D721Med (cell line): ENCODE measurements at places on chromosomes 6 and 20.

DNA sequence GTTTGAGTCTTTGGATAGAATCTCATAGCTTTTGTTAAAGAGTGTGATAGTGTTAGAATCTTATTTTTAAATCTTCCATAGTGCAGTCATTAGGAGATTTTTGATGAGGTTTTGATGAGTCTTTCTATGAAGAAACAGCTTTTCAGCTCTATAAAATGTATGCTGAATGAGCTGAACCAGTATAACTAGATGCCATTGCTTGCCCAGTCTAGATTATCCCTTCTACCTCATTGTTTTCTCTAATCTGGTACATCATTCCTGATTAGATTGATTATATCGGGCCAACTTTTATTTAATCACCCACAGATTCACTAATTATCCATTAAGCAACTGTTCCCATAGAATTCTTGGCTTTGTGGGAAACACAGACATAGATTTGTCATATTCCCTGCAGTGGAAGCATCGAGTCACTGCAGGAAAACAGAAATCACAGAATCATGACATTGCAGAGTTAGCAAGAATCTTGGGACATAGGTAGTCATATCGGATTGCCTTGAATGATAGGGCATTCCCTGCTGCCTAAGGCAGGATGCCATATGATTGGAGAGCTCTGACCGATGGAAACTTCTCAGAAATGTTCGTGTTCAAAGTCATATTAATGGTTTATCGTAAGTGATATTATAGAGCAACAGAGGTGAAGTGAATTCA lies 882.7 kb upstream of the FLRT3 start:
- no peak for DNase-seq

GRCh38 chr20:62301111-62301668 lies 1.6 kb upstream of the ADRM1 start:
- no peak for DNase-seq

- no peak for DNase-seq
Observed at GRCh38 chr6:141123049-141123448, 1009.7 kb upstream of the GJE1 start.

GRCh38 chr6:16427124-16427523 lies 188.7 kb downstream of the GMPR start:
- no peak for DNase-seq

DNA sequence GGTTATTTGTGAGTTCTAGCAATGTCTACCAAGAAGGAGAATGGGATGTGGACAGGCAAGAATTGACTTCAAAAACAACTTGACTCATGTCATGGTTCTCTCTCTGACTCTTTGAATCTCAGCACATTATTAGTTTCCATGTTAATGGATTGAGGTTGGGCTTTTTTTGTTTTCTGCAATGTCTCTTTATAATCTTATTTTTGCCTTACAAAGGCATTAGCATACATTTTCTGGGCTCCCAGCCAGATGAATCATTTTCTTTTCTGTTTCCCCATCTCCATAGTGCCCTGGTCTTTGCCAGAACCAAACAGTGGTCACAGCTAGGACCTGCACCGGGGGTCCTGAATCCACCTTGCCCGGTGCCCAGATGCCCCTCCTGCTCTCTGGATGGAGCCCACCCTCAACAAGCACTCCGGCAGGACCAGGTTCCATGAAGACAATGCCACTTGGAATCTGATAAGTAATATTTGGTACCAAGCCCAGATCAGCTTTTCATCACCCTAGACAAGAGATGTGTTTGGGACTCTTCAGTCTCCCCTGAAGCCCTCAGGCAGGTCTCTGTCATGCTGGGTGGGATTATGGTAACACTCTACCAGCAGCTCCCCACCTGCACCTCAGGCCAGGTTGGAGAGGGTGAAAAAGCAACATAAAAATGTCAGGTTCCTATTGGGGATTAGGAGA lies 266.7 kb upstream of the SULF2 start:
- DNase-seq: no peak

DNA sequence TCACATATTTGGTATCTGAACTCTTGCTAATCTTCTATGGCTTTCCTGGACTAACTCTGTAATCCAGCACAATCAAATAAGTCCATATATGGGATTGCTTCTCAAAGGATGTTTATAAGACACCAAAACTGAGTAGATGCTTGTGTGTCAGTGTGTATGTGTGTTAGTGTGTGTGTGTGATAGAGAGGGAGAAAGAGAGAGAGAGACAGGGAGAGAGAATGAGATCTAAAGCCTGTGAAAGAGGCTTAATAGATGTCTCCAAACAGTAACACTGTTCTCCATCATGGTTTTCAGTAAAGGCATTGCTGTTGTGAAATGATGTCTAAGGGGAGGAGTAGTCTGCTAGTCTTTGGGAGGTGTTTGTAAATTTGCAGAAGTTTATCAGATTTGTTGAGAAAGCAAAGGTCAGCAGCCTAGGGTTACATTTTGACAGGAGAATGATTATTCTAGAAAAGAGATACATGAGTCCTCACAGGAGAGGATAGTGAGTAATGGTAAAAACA lies 73.9 kb upstream of the MLIP start:
- DNase-seq: no peak

- no peak for DNase-seq
Observed at GRCh38 chr6:11563793-11564192, 26.2 kb downstream of the TMEM170B start.

- no peak for DNase-seq
Observed at GRCh38 chr6:13615792-13616120, 621 bp downstream of the NOL7 start.

DNA sequence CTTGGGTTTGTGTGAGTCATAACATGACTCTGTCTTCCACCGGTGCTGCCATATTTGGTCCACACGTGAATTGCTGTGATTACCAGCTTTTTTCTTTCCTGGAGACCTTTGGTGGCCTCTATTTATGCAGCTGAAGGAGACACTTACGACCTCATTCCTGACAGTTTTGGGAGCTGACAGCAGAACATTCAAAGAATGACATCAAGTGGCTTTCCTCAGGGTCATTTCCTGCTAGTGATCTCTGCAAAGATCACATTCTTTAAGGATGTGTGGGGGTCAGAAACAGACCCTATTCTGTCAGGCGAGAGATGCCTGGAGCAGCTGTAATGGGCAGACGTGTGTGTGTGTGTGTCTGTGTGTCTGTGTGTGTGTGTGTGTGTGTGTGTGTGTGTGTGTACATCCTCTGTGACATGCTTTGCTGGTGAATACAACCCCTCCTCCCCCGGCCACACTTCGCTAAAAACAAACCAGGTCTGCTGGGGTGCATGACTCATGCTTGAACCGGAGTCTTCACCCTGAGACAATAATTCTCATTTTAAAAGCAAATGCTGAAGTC lies 115.6 kb downstream of the TMEM170B start:
- no peak for DNase-seq

DNA sequence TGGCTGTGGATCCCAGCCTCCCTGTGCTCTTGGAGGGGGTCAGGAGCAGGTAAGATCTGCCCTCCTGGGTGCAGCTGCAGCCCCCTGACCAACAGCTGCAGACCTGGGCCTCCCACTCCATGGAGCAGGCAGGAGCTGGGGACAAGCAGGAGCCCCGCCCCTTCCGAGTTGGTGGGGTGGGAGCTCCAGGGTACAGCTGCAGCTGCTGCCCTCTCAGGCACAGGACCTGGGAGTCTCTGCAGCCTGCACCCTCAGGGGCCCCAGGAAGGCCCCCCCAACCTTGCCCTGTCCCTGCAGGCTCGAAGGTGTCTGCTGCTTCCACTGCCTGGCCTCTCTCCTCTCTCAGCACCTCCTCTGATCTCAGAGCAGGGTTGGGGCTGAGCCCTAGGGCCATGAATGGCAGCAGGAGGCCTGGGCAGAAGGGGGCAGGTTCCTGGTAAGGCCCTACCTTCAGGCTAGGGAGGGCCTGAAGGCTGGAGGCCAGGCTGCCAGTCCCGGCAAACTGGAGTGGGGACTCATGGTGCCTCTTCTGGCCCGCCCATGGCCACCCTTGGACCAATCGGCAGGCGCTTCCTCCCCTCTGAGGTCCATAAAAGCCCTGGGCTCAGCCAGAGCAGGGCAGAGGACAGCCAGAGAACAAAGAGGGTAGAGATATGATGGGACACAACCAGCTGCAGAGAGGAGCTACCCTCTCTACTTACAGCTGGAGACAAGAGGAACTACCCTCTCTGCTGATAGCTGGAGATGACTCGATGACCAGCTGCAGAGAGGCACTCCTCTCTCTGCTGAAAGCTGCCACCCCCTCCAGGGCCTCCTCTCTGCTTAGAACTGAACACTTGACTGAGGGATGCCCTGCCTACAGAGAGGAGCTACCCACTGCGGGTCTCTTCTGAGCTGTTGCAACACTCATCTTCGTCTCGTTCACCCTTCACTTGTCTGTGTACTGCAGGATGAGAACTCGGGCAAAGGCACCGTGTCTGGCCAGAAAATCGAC lies 7.8 kb upstream of the PACSIN1 start:
- no peak for DNase-seq

GRCh38 chr6:132961610-132962009 lies 147.2 kb downstream of the RPS12 start:
- DNase-seq: no peak

DNA sequence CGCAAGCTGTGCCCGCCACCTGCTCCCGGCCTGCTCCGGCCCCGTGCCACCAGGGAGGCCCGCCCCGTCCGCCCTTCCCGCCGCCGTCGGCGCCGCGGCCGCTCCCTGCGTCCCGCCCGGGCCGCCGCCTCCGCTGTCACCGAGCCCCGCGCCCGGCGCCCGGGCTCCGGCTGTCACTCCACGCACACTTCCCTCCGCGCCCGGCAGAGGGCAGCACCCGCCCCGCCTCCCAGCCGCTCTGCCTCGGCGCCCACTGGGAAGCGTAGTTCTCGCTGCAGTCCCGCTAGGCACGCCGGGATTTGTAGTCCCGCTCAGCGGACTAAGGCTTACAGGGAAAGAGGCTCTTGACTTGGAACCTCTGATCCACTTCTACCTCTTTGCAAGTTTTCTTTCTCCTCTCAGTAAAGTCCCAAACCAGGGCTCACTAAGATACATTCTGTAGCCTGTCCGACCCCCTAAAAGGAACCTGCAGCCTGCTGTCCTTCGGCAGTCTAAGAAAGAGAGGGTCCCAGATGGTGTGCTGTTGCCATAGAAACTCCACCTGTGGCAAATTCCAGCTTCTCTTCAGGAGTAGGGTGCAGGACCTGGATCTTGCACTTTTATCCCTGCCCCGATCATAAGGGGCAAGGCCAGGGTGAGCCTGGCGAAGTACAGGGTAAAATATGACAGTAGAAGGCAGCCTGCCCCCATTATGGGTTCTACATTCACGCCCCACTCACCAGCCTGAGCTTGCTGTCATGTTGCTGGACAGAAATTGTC lies at the start of gene TFEB:
Gene TFEB (minus strand): TSS at position 182 of the 759 bp plus-strand sequence. CDS start 44,395 bp downstream, outside the sequence.
- peak; percentile 85 for DNase-seq

DNA sequence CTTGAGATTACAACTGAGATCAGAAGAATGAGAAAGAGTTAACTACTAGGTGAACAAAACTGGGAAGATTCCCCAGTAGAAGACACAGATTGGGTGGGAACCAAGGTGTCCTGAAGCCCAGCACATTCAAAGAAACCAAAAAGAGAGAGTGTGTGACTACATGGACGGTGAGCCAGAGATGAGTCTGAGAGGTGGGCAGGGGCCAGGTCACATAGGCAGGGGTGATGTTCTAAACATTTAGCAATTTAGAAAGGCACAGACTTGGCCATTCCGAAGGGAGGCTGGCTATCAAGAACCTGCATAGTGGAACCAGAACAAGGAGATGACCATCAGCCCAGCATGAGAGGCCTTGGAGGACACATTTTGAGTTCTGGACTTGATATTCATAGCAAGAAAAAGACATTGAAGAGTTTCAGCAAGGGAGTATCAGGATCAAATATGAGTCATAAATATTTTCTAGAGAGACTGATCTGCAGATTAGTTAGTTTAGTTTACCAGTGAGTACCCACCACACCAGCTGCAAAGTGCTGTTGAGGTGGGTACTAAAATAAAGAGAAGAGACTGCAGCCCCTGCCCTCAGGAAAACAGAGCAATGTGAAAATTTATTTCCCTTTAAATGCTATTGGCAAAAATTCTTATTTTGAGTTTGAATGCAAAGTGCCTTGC lies 340.5 kb upstream of the PRDM1 start:
- no peak for DNase-seq

DNA sequence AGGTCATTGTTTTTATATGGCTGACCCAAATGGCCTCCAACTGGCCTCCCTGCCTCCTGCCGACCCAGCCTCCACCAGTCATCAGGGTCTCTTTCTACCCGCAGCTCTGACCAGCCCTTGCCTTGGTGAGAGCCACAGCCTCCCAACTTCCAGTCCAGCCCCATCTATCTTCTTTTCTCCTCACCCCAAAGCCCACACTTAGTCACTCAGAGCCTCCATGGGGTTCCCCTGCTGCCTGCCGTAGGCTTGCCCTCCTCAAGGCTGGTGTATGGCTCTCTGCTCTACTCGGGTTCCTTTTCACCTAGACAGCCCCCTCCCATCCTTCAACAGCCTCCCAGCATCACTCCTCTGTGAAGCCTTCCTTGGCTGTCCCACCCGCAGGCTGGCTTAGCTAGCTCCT lies 18.2 kb downstream of the TCF15 start:
- DNase-seq: no peak

- no peak for DNase-seq
Observed at GRCh38 chr20:4999788-5000187, 1.5 kb downstream of the SLC23A2 start.

DNA sequence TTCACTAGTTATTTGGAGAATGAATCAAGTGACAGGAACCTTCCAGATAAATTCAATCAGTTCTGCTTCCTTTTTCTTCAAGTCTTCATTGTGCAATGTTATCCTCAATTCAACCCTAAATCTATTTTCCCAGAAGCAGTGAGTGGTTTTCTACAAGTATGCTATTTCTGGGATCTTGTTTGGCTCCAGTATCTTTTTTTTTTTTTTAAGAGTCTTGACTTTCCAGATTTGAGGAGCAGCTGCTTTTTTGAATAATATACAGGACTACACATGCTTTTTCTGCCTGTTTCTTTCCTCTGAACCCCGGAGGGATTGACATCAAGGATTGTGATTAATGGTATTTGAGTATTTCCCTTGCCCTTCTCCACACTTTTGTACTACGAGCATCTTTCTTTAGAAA lies 339.2 kb upstream of the JAG1 start:
- DNase-seq: no peak

GRCh38 chr6:24353861-24354260 lies 4.0 kb downstream of the DCDC2 start:
- DNase-seq: no peak

- DNase-seq: no peak
Observed at GRCh38 chr20:34626992-34627391, 49.9 kb downstream of the PIGU start.
